ENCODE measurements at places on chromosomes 1 and 21.

- DNase-seq: no peak
Observed at GRCh38 chr1:29259802-29260441, 23.6 kb downstream of the PTPRU start.

DNA sequence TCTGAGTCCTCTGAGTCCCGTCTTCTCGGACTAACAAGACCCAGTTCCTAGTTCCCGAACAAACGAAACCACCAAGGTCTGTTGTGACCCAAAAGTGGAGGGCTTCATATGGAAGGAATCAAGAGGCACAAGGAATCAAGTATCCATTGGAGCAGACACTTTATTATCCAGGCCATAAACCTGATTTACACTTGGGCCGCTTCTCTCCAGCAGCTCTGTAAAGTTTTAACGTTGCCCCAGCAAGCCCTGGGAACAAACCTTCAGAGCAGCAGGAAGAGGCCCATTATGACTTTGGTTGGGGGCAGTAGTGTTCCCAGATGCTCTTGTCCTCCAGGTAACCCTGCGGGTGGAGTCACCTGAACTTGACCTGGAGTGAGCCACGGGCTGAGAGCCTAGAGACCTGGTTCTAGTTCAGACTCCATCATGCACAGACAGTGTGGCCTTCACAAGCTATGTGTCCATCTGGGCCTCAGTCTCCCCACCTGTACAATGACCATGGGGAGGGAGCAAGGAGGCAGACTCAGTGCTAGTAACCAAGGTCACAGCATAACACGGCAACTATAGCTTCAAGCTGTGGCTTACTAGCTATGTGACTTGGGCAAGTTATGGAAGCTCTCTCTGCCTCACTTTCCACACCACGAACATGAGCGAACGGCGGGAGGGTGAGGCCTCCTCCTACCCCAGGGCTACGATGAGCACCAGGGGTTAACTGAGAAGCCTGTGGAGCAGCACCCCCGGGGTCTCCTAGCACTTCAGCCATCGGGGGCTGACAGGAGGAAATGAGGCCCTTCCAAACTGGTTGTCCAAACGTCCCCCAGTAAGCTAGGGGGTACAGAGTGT, 95.7 kb downstream of the GLIS1 start:
- DNase-seq: no peak

DNA sequence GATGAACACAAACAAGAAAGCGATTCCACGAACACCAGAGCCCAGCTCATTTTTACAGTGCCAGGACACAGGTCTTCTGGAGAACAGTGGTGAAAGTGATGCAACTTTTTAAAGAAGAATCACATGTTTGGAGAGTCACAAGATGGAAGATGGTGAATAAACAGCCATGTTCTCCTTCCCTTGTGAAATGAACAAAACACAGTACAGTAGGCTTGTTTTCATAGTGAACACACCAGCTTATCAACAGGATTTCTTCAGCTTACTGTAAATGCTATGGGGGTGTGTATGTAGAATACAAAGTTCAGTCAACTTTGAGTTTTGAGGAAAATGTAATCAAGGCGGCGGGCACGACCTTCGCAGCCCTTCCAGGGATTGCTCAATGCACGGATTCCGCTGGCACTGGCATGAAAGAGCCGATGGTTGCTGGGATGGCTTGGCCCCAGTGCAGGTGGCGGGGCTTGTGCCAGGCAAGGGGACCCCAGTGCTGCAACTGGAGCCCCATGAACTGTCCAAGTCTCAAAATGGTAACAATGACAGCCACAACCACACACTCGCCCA, 9.7 kb downstream of the TMPRSS3 start:
- no peak for DNase-seq

- DNase-seq: no peak
Observed at GRCh38 chr1:202056644-202057334, 46.4 kb downstream of the ELF3 start.

DNA sequence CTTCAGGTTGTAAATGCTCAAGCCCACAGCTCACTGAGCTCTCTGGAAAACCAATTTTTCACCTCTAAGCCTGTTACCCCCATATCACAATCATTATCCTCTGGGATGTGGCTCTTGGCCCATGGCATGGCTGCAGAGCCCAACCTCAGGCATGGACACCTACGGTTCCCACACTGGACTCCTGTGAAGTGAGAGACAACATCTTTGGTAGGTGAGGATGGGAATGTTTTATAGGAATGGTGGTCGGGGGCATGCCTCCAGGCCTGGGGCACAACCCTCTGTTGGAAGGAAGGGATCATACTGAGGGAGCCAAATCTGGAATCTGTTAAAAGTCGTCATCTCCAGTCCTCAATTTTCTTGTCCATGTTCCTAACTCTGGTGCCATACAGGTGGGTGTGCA, 179.1 kb downstream of the FOXD2 start:
- no peak for DNase-seq

- no peak for DNase-seq
Observed at GRCh38 chr1:216140730-216141524, 282.3 kb downstream of the USH2A start.

- no peak for DNase-seq
Observed at GRCh38 chr1:95146637-95147036, 29.5 kb downstream of the TLCD4 start.

- no peak for DNase-seq
Observed at GRCh38 chr21:41763398-41763931, 3.4 kb downstream of the RIPK4 start.

DNA sequence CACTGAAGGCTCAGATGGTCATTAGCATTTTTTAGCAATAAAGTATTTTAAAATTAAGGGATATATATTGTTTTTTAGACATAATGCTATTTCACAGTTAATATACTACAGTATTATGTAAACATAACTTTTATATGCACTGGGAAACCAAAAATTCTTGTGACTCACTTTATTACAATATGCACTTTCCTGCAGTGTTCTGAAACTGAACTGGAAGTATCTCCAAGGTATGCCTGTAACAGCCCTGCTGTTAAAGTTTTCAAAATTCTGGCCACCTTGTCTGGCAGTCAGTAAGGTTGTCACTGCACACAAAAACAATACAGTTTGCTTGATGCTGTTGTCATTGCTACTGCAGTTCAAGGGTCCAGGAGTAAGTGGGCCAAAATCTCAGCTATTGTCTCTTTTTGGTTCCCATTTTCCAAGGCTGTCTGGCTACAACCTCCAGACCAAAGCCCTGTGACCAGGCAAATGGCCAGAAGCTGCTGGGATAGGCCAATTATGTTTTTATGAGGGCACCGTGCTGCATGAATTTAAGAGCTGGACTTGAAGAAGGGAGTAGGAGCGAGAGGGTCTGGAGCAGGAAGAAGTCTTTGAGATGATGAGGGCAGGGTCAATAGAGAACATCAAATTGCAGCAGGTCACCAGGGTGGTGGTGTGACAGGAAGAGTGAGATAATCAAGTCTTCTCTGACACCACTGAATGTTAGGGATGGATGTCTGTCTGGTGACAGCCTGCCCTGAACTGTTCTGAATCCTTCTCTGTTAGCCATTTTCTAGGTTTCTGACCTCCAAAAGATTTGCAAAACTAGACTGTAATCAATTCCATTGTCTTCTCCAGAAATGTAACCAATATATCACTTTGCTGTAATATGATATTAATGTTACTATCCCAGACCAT, 82.3 kb upstream of the CACHD1 start:
- peak; percentile 4 for DNase-seq

DNA sequence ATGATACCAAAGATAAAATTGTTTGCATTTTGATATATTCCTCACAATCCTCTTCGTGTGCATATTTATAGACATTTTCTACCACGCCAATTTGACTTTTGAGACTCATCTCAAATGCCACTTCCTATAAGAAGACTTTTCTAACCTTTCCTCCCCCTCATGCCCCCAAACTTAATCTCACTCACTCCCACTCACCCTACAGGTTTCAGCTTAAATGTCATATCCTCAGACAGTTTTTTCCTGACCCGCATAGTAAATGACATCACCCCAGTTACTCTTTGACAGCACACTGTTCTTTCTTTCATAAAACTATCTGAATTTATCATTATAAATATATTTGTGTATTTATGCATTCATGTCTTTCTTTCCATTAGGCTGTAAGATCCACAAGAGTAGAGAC, 29.6 kb upstream of the RGS8 start:
- no peak for DNase-seq

- no peak for DNase-seq
Observed at GRCh38 chr1:14884614-14885175, 268.9 kb upstream of the TMEM51 start.

DNA sequence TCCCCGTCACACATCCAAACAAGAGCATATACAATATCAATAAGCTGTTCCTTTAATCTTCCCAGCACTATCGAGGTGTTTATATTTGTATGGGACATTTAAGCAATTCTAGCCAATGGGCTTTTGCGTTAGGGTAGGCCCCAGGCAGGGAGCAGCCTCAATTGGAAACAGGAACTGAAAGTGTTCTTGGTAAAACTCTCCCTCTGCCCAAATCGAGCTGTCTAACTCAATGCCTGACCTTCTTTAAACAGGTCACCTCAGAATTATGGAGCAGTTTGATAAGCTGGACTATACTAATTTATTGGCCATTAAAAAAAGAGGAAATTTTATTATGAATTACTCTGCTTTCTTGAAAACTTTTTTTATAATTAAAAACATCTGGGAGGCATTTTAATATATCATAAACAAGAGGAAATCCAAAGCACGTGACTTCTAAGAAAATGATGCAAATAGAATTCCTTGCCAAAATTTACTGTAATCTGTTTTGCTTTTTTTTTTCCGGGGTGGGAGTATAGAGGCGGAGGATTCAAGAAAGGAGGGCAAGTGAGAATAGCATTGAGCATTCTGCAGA, 498.1 kb downstream of the LMO4 start:
- peak; percentile 37 for DNase-seq

DNA sequence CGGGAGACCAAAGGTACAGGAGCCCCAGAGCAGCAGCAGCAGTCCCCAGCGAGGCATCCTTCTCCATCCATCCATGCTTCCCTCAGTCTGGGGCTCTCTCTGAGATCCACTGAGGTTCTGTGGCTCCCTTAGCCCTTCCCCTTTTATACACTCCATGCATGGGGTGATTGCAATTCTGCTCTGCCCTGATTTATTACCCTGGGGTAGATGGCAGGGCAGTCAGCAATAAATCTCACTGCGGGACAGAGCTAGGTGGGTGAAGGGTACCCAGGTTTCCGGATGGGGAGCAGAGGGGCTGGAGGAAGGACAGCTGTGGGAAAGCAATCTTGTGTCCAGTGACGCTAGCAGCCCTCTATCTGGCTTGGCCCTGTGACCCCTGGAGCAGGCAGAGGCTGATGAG, at the start of gene REN:
Gene REN, minus strand, starts transcription at position 119 of the 400 bp plus-strand sequence. Its CDS starts 44 bp downstream, at position 75.
- no peak for DNase-seq

DNA sequence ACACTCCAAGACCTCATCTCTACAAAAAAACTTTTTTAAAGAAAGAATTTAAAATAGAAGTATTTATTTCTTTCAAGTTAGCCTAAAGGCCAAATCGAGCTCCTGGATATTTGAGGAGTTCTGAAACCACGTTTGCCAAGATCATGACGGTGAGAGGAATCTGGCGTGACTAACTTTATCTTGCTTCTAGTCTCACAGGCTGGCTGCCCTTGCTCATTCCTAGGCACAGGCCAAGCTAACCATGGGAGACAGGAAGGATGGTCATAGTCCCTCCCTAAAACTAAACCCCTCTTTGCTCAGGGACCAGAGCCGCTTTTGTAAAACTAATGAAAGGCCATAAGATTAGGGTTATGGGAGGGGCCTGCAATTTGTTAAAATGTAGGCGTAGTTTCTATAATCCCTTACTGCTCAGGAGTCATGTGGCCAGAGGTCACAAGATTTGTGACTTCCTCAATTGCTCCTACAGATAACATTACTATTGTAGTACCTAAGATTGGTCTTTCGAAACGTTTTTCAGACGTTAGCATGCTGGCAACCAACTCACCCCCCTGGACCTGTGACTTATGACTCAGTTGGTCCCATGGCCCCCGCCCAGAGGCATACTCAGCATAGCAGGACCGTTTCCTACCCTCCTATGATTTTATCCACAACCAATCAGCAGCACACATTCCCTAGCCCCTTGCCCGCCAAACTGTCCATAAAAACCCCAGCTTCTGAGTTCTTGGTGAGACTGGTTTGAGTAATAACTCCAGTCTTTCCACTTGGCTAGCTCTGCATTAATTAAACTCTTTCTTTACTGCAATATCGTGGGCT, 425.0 kb downstream of the SMYD3 start:
- DNase-seq: no peak
